ENCODE measurements at places on chromosomes 11 and 22.

GRCh38 chr11:8776209-8776608, 93.6 kb downstream of the RPL27A start:
- no peak for DNase-seq

- no peak for DNase-seq
These were observed 929.9 kb downstream of the NTM start for GRCh38 chr11:132300283-132300682.

GRCh38 chr11:4072668-4073285, 21.8 kb upstream of the RRM1 start:
- DNase-seq, result peak; percentile 43

- no peak for DNase-seq
These were observed 15.0 kb downstream of the VWCE start for GRCh38 chr11:61279934-61280659.

DNA sequence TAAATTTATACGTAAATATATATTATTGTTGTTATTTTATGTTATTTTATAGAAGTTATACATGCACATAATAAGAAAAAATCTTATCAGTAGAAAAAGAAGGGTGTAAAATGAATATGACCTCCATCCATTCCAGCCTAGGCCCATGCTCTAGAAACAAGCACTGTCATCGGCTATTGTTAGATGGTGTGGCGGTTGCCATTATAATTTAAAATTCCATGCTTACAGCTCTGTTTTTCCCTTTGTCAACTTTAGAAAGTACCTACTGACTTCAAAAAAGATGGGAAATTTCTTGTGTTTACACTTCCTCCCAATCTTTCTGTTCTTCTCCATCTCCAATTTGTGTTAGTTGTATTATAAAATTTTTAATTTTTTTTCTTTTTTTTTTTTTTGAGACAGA, 61.9 kb upstream of the RDX start:
- DNase-seq, result no peak

DNA sequence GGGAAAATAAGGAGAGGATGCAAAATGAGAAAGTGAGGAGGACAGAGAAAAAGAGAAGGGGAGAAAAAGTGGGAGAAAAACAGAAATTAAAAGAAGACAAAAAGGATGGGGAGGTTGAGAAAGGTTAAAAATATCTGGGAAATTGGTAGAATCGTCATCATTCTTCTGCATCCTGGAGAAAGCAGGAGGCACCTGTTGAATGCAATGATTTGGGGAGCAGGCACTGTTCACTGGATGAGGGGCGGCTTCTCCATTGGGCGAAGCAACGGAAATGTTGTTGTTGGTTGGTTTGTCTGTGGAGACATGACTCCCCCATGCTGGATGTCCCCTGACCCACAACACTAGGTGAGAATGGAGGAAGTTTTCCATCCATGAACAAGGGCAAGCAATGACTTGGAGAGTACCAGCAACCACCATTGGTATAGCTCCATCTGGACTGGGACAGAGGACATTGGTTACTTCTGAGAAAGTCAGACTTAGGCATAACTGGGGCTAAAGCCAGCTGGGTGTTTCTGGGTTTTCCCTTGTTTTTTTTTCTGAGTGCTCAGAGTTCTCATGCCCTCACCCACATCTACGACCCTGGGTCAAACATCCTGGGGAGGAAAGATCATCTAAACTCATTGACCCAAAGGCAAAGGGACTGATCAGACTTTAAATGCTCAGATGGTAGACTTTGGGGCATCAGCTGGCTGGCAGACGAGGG, 11.9 kb upstream of the CD44 start:
- DNase-seq, result no peak

DNA sequence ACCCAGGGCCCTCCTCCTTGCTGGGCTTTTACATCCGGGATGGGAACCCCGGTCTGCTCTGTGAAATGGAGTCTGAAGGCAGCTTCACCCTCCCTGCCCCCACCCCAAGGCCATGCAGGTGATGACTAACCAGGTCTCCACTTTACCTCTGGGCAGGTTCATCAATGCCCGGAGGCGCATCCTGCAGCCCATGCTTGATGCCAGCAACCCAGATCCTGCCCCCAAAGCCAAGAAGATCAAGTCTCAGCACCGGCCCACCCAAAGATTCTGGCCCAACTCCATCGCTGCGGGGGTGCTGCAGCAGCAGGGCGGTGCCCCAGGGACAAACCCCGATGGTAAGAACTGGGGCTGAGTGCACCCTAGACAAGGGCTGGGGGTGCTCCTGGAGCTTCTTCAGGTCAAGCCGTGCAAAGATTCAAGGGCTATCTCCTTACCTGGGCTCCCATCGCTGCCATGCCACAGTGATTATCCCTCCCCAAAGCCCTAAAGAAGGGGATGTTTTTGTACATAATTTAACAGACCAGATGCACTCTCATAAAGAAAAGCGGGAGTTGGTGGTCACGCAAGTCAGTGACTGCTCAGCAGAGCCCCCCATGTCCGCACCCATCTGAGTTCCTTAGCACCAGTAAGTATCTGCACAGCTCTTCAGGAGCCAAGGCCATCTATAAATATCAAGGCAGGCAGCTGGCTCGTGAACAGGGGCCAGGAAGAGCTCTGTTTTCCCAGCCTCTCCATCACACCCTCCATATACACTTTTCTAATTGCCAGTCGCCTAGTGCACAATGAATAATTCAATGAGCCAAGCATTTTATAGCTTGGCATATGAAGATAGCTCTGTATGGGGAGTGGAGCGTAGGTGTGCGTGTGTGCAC, 66.0 kb downstream of the FEZ1 start:
- DNase-seq, result no peak

DNA sequence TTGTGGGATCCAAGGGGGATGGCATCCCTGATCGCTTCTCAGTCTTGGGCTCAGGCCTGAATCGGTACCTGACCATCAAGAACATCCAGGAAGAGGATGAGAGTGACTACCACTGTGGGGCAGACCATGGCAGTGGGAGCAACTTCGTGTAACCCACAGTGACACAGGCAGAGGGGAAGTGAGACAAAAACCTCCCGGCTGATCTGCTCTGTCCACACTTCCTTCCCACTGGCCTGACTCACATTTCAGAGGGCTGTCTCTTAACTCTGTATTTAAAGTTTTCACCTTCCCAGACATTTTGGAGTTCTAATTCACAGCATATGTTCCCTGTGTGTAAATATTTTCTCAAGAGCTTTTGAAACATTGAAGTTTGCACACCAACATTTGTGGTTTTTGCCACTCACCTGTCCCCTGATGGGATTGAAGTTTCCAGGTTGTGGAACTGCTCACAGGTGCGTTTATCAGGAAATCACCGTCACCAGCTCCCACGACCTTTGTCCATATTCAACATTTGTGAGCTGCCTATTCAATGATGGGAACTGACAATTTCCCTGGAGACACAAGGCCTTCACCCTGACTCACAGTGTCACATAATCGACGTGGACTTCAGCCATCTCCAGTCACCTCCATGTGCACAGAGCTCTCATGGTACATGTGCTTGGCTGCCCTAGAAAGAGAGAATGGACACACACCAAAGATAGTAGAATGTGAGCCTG, 99.2 kb downstream of the VPREB1 start:
- DNase-seq, result no peak

- no peak for DNase-seq
These were observed 2.8 kb downstream of the MADD start for GRCh38 chr11:47272706-47273105.

GRCh38 chr11:34366522-34366921, 8.7 kb upstream of the ABTB2 start:
- peak; percentile 20 for DNase-seq
